ENCODE measurements at places on chromosomes 6 and 20.
A peak's percentile ranks its signal among the peaks of the same experiment; 100 is the strongest.

- no peak for DNase-seq
Observed at GRCh38 chr6:52077180-52077884, 10.1 kb downstream of the PKHD1 start.

- DNase-seq, result peak; percentile 58
Observed at GRCh38 chr6:152338335-152339125, 298.6 kb downstream of the SYNE1 start.

- DNase-seq, result no peak
Observed at GRCh38 chr20:31670371-31671228, 32.9 kb downstream of the COX4I2 start.

DNA sequence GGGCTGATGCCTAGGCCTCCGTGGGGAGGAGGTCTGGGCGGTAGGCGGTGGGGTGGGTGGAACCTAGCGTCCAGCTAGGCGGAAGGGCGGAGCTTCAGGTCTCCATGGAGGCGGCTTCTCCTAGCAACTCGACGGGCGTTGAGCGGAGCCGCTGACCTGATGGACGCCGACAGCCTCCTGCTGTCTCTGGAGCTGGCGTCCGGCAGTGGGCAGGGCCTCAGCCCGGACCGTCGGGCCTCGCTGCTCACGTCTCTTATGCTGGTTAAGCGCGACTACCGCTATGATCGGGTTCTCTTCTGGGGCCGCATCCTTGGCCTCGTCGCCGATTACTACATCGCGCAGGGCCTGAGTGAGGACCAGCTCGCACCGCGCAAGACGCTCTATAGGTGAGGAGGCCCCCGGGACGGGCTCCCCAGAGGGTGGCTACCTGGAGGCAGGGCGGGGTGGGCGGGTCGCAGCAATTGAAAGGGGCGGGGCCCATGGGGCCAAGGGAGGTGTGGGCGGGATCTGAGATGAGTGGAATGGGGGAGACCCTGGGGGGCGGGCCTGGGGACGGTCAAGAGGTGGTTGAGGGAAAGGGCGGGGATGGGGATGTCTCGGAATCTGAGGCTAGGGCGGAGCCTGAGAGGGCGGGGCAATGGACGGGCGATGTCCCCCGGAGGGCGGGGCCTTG is at the start of gene RSPH9:
Gene RSPH9, plus strand, starts transcription at position 97 of the 673 bp plus-strand sequence. Its CDS starts 63 bp downstream, at position 160.
- peak; percentile 77 for DNase-seq

- no peak for DNase-seq
Observed at GRCh38 chr6:37724530-37725220, 27.0 kb upstream of the MDGA1 start.

DNA sequence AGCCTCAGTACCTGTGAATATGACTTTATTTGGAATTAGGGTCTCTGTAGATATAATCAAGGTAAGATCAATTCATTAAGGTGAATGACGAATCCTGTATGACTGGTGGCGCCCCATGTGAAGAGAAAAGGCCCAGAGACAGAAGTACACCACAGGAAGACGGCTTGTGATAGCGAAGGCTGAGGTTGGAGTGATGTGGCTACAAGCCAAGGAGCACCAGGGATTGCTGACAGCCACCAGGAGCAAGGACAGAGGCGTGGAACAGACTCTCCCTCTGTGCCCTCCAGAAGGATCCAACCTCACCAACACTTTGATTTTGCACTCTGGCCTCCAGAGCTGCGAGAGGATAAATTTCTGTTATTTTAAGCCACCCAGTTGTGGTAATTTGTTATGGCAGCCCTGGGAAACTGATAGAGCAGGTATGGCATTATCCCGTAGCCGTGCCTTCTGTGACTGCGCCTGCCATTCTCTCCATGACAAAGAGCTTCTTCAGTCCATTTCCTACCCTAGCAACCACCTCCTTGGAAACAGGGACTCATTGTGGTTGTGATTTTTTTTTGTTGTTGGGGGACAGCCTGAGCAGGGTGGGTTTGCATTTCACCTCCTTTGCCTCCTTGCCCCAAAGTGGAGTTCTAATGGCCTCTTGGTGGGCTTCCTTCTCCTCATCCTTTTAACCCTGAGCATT is 29.6 kb downstream of the PTK7 start:
- DNase-seq, result no peak

GRCh38 chr6:108946695-108947094 is 98.5 kb downstream of the ARMC2 start:
- DNase-seq, result peak; percentile 15

DNA sequence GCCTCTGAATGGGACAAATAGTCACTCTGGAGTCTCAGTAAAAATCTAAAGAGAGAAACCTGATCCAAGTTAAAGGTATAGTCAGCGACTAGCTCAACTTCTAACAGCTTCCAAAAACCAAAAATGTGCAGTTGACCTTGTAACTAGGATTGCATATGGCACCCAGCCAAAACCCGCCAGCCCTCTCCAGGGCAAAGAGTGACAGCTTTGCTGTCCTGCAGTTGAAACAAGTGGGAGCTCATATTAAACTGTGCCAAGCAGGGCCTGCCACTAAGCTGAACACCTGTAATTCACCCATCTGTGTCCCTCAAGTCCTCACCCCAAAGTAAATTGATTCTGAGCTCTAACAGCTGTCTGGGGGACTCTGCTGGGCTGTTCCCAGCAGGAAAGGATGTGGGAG is 695.3 kb downstream of the MAFB start:
- DNase-seq, result no peak
